Stimulated activated CD8-positive, alpha-beta memory T cell treated with anti-CD3 and anti-CD28 coated beads, Interleukin-4, amount 100 ng/mL, for 4 hours (primary cell): ENCODE measurements at places on chromosomes 6 and 20.

DNA sequence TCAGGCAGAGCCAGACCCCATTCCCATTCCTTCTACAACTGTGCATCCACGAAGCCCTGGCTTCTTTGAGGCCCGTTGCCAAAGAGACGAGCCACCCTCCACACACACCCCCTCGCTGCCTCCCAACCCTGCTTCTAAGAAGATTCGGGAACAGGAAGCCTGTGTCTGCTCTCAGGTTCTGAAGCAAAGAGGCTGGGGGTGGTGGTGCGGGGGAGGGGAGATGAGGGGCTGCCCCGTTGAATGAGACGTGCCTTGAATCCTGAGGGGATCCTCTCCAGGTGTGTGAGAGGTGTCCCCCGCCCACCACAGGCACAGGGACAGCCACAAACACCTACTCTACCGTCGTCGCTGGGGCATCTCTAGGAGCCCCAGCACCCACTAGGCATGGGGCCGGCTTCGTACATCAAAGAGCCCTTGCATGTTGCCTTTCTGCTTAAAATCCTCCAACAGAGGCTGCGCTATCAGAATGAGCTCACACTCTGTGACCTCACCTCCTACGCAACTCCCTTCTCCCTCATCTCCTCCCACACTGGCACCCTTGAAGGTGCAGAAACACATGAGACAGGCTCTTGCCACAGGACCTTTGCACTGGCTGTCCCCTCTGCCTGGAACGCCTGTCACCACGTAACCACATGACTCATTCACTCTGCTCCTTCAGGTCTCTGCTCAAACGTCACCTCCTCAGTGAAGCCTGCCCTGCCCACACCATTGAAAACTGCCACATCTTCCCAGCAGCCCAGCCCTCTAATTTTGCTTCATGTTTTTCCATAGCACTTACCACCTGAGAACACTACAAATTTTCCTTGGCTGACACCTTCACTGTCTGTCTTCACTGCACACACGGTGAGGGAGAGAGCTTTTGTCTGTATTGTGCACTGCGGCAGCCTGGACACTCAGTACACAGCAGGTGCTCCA lies 58.5 kb downstream of the PREX1 start:
- DNase-seq: peak; percentile 90

- no peak for DNase-seq
These were observed 98.0 kb upstream of the NHSL1 start for GRCh38 chr6:138597336-138597735.

DNA sequence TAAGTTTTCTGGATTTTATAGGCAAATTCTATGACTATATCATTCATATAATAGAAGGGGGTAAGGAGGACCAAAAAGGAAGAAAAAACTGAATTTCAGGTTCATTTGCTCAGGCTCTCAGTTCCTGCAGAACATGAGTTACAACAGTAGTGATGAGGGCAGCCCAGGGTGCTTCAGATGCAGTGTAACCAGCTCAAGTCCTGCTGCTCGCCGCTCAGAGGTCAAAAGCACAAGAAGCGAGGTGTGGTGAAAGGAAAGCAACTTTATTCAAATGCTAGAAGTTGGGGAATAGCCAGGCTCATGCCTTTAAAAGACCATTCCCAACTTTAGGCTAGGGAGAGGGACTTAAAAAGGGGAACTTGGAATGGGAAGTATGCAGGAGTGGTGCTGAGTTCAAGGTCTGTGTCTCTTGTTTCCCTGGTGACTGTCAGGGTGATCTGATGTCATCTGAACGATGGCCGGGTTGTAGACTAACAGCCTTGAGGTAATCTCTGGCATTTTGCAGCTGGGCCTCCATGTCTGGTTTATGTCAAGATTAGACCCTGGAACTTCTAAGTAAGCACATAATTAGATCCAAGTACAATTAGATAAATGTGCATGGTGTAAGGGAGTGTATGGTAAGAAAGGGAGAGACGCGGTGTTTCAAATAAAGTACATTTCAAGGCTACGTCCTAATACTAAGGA lies 14.5 kb upstream of the SEC63 start:
- no peak for DNase-seq

DNA sequence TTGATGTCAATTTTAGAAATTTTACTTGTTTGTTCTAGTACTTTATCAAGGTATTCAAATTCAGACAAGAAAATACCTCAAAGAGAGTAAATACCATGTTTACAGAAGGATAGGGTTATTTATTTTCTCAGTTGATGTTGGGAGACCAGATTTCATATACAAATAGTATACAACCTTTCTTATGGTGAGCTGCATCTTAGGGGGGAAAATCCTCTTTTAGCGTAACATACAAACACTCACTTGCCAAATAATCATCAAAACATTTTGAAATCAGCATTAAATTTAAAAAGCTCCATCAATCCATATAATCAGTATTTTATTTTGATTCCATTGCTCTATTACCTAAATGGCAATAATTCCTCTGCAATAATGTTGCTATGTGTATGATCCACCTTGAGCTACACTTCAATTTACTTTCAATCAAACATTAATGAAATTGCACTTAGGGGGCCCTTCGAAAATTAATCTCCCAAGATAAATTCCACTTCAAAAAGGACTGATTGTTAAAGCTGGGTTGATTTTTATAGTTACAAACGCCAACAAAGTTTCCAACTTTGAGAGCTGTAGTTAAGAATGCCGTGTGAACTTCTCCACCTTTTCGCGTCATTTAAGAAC lies 2.2 kb downstream of the NKX2-4 start:
- no peak for DNase-seq

- no peak for DNase-seq
These were observed 17.3 kb downstream of the TULP4 start for GRCh38 chr6:158329531-158329930.

GRCh38 chr6:11370191-11371018 lies 137.9 kb upstream of the NEDD9 start:
- DNase-seq: no peak

- no peak for DNase-seq
These were observed 31.9 kb upstream of the FAM83D start for GRCh38 chr20:38894091-38894847.

- DNase-seq: no peak
These were observed 112.0 kb downstream of the BACH2 start for GRCh38 chr6:90184334-90185298.

GRCh38 chr6:159919011-159919511 lies 28.3 kb downstream of the MAS1 start:
- no peak for DNase-seq

GRCh38 chr6:123550052-123550617 lies 86.6 kb downstream of the TRDN start:
- no peak for DNase-seq

- no peak for DNase-seq
These were observed 16.6 kb downstream of the DCDC2 start for GRCh38 chr6:24340998-24341938.
